ENCODE measurements at places on chromosomes 3 and 15.

DNA sequence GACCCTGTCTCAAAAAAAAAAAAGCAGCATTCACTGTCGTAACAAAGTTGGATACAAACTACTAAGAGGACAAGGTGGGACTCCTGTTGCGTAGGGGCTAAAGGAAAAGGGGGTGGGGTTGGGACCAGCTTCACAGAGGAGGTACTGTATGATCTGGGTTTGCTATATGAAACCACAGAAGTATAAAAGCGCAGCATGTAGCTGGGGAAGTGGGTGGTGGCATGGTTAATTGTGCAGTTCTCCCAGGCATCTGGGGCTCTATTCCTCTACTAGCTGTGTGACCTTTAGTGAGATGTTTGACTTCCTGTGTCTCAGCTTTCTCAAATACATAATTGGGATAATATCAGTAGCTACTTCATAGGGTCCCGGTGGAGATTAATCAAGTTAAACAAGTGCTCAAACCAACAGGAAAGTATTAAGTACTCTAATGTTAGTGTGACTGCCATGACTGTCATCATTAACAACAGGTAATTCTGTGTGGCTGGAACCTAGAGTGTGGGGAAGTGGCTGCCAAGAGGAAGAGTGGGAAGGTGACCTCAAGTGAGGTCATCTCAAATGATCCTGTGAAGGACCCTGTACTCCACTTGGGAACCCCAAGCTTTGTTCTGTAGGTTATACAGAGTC lies 11.5 kb downstream of the PARP16 start:
- no peak for DNase-seq

DNA sequence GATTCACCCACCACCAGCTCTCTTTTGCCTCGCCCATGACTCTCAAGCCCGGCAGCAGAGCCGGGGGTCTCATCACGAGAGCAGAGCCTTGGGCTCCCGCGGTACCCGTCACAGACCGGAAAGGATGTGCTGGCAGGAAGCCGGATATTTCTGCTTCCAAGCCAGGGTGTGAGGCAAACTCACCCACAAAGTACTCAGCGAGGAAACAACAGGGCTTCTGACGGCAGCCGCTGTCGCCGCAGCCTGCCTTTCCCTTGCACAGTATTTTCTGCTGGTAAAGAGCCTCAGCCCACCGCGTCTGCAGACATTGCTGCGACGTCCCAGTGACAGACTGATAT lies 119.9 kb downstream of the NSMCE3 start:
- DNase-seq: no peak

- no peak for DNase-seq
Observed at GRCh38 chr3:188528396-188528795, 374.4 kb downstream of the LPP start.

DNA sequence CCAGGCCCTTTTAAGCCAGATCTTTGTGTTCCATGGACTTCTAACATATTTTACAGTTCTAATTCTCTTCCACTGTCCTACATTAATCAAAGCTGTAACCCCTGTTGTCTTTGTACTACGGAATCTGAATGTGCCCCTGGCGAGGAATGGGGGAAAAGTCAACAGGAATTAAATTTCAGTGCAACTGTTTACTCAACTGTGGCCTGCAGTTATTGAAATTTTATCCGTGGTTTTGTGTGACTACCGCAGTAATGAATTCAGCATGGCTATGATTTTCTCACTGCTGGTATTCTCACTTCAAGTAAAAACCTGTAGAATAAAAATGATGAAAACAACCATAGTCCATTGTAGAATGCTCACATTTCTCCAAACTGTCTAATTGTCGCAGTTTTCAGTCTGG lies 388.0 kb downstream of the FOXP1 start:
- DNase-seq: no peak

- DNase-seq: no peak
Observed at GRCh38 chr3:8458711-8459110, 42.9 kb upstream of the LMCD1 start.

- no peak for DNase-seq
Observed at GRCh38 chr3:189839576-189839975, 208.4 kb downstream of the TP63 start.

- no peak for DNase-seq
Observed at GRCh38 chr15:73781038-73781925, 28.1 kb upstream of the INSYN1 start.

DNA sequence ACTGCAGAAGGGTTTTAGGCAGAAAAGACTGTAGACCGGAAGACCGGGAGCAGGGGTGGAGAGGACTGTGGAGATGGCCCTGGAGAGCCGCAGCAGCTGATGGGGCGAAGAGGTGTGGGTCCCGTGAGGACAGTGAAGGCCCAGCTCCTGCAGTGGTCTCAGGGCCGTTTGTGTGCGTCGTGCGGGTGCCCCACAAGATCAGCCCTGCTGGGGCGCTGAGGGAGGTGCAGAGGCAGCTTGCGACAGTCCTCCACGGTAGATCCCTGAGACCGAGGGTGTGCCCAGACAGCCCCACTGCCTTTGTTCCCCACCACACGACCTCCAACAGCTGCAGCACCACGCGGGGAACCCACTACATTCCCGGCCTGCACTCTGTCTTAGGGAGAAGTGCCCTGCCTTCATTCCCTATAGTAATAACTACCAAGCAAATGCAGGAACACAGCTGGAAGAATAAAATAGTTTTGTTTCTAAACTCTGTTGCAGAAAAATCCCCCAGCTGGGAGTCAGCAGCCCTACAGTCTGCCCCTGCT lies 19.0 kb upstream of the CRABP1 start:
- no peak for DNase-seq

GRCh38 chr15:53758412-53758811 lies 1.1 kb downstream of the WDR72 start:
- no peak for DNase-seq

- no peak for DNase-seq
Observed at GRCh38 chr3:147846293-147846692, 437.1 kb downstream of the ZIC1 start.

GRCh38 chr3:354432-354831 lies 157.9 kb downstream of the CHL1 start:
- DNase-seq: peak; percentile 38

GRCh38 chr3:72797773-72798543 lies 50.3 kb downstream of the SHQ1 start:
- DNase-seq: no peak

DNA sequence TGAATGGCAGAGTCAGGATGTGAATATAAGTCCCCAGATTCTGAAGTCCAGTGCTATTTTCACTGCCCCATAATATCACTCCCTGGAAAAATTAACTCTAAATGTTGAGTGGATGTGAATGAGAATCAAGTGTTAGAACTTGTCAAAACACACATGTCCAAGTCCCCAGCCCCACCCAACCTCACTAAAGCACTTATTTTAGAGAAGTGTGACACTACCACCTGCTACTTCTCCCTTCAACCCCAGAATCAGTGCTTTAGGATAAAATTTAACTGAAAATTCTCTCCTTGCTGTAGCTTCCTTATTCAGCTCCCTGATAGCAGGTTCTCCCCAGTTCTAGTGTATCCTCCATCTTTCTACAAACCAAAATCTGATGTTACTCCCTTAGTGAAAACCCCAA lies 35.8 kb downstream of the HERC1 start:
- DNase-seq: no peak

GRCh38 chr3:27340534-27340933 lies 28.6 kb downstream of the NEK10 start:
- no peak for DNase-seq

GRCh38 chr3:193922034-193922774 lies 213.7 kb upstream of the HES1 start:
- no peak for DNase-seq

DNA sequence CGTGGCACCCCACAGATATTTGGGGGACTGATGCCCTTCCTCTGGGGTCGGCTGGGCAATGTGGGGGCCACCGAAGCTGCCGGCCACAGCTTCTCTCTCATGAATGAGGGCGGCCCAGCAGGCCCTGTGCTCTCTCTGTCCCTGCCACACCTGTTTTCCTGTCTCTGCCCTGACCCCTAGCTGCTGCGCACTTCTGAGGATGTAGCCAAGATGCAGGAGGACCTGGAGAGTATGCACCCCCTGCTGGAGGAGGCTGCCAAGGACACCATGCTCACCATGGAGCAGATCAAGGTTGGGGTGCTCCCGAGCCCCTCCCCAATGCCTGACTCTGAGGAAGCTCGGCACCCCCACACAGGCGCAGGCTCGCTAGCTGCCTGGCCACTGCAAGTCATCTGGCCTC lies 59.7 kb downstream of the SEMA3G start:
- no peak for DNase-seq

- no peak for DNase-seq
Observed at GRCh38 chr3:126543457-126544061, 15.2 kb downstream of the C3orf22 start.

DNA sequence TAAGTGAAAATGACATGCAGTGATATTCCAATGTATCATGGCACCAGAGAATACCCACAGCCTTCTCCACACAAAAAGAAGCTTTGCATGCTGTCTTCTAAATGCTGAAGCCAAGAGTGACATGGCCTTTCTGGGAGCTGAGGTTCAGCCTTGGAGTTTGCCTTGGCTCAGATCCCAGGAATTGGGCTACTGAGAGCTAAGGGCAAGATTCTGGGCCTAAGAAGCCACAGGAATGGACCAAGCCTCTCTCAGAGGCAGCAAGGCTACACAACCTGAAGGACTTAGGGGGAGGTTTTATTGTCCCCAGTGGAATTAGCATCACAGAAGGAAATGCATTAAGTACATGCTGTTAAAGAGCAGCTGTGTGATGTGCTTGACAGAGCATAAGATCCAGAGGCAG lies 1078.5 kb downstream of the TUSC7 start:
- no peak for DNase-seq

- DNase-seq: no peak
Observed at GRCh38 chr3:30546934-30547333, 59.5 kb upstream of the TGFBR2 start.

GRCh38 chr15:74168711-74169126 lies 4.8 kb upstream of the ISLR start:
- DNase-seq: no peak

GRCh38 chr15:93261845-93262244 lies 172.8 kb upstream of the RGMA start:
- DNase-seq: no peak

DNA sequence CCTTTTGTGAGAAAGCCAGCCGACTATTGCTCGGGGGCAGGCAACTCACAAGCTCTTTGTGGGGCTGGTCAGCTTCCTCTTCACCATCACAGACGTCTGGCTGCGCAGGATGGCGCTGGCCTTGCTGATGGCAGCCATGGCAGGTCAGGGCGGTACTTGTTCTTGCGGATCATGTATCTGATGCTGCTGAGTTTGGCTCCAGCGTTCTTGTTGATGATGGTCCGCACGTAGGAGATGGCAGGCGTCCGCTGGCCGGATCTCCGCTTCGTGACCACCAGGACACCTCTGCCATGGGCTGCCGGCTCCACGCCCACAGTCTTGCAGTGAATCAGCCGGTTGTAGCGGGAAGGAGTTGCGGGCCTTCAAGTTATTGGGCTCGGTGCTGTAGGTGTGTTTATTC lies 67.9 kb upstream of the SLC7A14 start:
- no peak for DNase-seq

DNA sequence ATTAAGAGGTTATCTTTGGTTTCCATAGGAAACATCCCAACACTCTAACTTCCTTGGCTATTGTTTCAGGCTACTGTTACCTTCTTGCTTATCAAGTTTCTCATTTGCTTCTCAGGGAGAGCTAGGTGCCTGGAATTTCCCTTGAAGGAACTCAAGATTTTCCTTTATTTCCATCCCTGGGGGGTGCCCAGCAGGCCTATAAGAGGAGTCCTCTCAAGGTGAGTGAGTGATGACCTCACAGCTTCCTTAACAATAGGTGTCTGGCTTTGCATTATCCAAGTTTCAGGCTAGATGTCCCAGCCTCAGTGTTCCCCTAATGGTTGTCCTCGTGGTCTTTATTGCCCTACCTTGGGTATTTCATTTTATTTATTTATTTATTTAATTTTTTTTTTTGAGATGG lies 12.1 kb upstream of the CTSH start:
- DNase-seq: no peak

DNA sequence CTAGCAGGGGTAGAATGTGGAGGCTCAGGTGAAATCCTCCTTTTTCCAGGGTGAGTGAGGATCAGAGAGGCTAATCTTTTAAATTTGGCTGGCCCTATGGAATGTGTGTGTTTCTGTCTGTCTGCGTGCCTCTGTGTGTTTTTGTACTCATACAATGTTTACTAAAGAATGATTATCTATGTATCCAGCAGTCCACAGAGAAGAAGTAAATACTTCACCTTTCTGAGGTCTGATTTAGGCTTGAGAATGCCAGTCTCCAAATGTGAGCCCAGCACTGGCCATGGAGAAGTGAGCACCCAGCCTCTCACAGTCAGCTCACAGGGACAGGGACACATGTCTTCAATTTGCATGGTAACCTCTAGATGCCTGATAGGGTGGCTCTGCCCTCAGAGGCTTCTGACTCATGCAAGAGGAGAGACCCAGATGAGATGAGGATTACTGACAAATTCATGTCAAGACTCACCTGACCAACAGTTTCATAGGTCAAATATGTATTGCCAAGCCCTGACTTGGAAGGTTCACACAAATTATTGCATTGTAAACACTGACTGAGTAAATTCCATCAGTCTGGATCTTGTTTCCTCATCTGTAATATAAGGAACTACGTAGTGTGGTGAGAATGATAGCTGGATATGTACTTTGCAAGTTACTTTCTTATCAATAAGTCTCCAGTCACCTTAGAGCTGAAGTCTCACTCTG lies 31.0 kb downstream of the ENTPD3 start:
- no peak for DNase-seq

GRCh38 chr3:167450675-167451074 lies 23.2 kb downstream of the SERPINI2 start:
- no peak for DNase-seq

DNA sequence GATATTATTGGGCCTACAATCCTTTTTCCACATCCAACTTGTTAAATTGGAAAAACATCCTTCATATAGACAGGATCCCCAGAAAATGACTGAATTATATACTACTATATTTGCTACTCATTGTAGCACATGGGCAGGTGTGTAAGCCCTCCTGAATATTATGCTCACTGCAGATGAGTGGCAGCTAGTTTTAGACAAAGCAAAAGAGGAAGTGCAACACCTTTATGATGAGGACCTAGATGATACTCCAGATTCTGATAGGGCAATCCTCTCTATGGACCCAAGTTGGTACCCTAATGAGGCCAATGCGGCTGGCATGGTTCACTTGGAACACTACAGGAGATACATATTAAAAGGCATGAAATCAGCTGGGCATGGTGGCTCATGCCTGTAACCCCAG lies 119.1 kb upstream of the PLCL2 start:
- DNase-seq: no peak

DNA sequence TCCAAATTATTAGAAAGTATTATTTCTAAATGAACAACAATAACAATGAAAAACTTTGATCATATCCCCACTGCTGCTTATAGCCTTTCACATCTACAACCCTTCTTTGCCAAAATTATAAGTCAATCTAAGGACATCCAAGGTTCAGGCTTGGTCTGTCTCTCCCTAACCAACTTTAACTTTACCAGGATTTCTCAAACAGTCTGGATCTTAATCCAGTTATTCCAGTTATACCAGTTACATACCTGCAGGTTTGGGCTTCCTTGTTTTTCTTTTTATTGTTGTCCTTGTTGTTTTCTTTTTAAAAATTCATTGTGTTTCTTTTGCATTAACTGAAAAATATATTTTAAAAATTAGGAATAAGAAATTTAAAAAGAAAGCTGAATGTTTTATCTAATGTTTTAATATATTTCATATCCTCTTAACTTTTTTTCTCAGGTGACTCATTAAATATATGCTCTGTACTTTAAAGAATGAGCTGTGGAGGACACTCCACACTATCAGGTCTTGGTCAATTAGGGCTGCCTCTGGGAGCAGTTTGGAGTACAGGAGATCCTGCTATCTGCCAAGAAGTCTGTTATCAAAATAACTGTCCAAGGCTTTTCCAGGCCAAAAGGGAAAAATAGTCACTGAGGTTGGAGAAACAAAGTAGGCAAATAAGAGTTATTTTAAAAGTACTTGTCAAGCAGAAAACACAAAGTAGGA lies 421.4 kb downstream of the EPHA6 start:
- no peak for DNase-seq

All from putamen (tissue), 1 donor.